ENCODE measurements at places on chromosomes 2 and 18. TPM values are rescaled to one million over a fixed set of nuclear protein-coding genes. Genes with fewer than 3 reads are reported as not detected.
A peak's percentile ranks its signal among the peaks of the same experiment; 100 is the strongest.

- H3K4me3 ChIP-seq: no peak overlapping the region
- H3K4me1 ChIP-seq: no peaks in the 10 kb centered on the region
- no peak overlapping the region for H3K27ac ChIP-seq
- no peak for DNase-seq
- H3K27me3 ChIP-seq: peaks cover 2% of the 10 kb centered on the region
- no peaks in the 10 kb centered on the region for H3K36me3 ChIP-seq
Observed at GRCh38 chr18:24802456-24802855, 342.0 kb downstream of the HRH4 start.

ANKRD30B gene
- total RNA-seq: not detected

DNA sequence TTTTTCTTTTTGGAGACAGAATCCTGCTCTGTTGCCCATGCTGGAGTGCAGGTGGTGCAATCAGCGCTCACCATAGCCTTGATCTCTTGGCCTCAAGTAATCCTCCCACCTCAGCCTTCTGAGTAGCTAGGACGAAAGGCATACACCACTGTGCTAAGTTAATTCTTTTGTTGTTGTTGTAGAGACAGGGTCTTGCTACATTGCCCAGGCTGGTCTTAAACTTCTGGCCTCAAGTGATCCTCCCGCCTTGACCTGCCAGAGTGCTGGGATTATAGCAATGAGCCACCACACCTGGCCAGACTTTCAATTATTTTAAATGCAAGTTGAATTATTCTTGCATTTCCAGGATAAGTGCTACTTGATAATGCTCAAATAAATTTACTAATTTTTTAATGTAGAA lies 126.5 kb downstream of the DTNB start:
- peaks cover 11% of the 10 kb centered on the region for H3K4me1 ChIP-seq
- DNase-seq: no peak
- H3K36me3 ChIP-seq: peaks cover 4% of the 10 kb centered on the region
- no peak overlapping the region for H3K27ac ChIP-seq
- H3K27me3 ChIP-seq: no peaks in the 10 kb centered on the region

DNA sequence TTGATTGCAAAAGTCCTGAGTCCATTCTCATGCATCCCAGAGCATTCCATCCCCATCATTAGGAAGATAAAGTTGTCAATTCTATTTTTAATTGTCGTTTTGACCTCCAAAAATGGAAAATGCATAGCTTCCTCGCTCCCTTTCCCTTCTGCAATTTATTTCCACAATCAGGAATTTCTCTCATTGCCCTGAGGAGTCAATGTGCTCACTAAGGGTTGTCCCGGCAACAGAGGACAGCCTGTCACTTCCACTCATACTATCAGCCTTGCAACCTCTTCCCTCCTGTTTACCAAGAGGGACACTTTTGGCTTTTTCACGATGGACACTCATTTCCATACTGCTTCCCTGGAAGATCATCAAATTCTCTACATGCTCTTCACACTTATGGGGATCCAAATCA lies 164.8 kb downstream of the MYO5B start:
- H3K4me3 ChIP-seq: no peak overlapping the region
- no peaks in the 10 kb centered on the region for H3K4me1 ChIP-seq
- H3K27ac ChIP-seq: no peak overlapping the region
- H3K27me3 ChIP-seq: peaks cover 28% of the 10 kb centered on the region

TMEM247 gene
- not detected for total RNA-seq

DNA sequence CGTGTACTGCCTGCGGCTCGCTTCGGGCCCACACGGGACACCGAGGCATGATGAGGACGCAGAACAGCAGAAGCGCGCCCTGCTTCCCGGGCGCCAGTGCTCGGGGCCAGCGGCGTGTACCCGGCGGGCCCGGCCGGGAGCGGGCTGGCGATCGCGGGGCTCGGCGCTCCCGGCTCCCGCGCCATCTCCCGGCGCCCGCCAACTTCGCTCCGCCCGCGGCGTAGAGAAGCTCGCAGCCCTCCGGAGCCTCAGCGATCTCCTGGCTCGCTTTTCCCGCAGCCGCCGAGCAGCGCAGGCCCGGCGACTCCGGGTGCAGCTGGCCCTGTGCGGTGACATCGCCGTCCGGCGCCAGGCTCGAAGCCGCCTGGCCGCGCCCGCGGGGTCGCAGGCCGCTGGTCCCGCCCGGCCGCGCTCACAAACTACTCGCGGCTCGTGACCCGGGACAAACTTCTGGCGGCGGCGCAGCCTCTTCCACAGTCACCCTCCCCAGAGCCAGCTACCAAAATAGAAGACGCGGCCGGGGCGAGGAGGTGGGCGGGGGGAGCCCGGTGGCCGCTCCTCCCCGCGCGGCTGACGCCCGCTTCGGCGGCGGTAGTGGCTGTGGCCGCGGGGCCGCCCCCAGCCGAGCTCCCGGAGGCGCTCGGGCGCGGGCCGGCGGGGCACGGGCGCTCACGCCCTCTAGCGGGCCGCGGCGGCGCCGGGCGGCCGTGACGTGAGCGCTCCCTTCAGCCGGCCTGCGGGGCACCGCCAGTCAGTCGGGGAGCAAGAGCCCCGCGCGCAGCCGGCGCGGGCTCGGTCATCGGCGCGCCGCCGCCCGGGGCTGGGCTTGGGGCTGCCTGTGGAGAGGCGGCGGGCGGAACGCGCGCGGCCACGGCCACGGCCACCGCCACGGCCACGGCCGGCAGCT lies at the start of gene PTPRM:
TSS of gene PTPRM (plus strand) at position 750 of the 907 bp plus-strand sequence. CDS start 503 bp downstream, outside the sequence.
- no peak within 1 kb of the TSS for H3K27ac ChIP-seq
- no peaks in the 10 kb centered on the region for H3K36me3 ChIP-seq
- no peak within 1 kb of the TSS for H3K4me3 ChIP-seq
- peak; percentile 49 for DNase-seq
- peaks cover 1% of the 10 kb centered on the region for H3K4me1 ChIP-seq

DNA sequence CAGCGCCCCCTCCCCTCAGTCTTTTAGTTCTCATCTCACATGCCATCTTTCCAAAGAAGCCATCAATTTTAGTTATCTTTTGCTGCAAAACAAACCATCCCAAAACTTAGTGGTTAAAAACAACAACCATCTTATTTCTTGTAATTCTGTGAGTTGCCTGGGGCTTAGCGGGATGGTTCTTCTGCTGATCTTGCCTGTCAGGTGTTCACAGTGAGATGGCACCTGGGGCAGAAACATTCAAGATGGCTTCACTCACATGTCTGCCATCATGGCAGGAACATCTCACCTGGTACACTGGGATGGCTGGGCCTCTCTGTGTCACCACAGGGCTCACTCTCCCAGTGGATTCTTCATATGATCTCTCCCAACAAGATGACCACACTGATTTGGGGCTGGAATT lies 144.5 kb upstream of the MSH6 start:
- no peaks in the 10 kb centered on the region for H3K4me1 ChIP-seq
- peaks cover 2% of the 10 kb centered on the region for H3K27me3 ChIP-seq
- H3K36me3 ChIP-seq: no peaks in the 10 kb centered on the region
- DNase-seq: no peak
- no peak overlapping the region for H3K4me3 ChIP-seq

DNA sequence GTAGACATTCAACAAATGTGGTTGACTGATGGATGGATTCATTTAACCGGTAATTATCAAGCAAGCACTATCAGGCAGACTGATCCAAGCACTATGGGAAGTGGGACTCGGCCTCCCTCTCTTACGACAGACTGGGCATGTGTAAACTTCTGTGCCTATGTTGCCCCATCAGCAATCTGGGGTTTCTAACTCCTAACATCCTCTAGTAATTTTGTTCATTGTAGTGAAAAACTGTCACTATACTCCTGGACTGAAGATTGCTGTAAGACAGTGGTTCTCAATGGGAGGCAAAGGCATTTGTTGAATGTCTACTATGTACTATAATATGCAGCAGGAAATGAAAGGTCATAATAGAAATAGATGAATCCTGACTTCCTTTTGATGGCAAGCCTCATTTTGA lies 51.2 kb upstream of the CREB1 start:
- no peak overlapping the region for H3K4me3 ChIP-seq
- DNase-seq: no peak
- no peaks in the 10 kb centered on the region for H3K27me3 ChIP-seq
- H3K36me3 ChIP-seq: no peaks in the 10 kb centered on the region
- H3K27ac ChIP-seq: no peak overlapping the region

ZSWIM2 gene
- not detected for total RNA-seq

ABCB11 gene
- not detected for total RNA-seq

RGPD3 gene
- total RNA-seq: 0.31 TPM

ERBB4 gene
- total RNA-seq: not detected

DNA sequence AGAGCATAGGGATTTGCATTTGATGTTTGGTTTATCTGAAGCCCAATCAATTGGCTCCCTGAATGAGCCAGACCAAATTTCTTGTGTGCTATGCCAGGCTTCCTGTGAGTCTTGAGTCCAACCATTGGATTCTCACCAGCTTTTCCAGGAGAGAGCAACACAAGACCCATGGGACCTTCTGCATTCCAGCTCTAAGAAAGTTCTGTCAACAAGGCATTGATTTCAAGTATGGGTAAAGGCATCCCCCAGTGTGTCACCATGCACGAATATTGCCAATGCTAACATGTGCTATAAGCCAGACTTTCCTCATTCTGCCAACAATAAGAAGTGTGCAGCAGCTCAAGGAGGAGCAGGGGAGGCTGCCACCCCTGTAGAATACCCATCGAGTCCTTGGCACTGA lies 266.6 kb downstream of the ETAA1 start:
- no peaks in the 10 kb centered on the region for H3K36me3 ChIP-seq
- H3K27ac ChIP-seq: no peak overlapping the region
- no peaks in the 10 kb centered on the region for H3K27me3 ChIP-seq

DNA sequence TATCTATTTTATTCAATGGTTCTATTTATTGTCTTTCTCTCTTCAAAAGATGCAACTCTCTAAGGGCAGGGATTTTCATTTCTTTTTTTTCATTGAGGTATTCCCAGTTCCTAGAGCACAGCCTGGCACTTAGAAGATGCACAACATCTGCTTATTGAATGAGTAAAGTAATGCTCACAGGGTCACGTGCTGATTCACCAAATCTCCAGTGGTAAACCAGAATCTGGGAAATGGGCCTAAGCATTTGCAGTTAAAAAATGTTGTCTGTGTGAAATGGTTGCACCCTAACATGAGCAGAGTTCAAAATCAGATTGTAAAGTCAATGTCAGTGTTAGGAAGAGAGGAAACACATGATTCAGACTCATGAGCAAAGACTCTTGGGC lies 15.8 kb downstream of the SLC8A1 start:
- H3K4me3 ChIP-seq: no peak overlapping the region
- no peak overlapping the region for H3K27ac ChIP-seq
- H3K27me3 ChIP-seq: peaks cover 4% of the 10 kb centered on the region
- DNase-seq: no peak

DYSF gene
- 3.4 TPM for total RNA-seq

DNA sequence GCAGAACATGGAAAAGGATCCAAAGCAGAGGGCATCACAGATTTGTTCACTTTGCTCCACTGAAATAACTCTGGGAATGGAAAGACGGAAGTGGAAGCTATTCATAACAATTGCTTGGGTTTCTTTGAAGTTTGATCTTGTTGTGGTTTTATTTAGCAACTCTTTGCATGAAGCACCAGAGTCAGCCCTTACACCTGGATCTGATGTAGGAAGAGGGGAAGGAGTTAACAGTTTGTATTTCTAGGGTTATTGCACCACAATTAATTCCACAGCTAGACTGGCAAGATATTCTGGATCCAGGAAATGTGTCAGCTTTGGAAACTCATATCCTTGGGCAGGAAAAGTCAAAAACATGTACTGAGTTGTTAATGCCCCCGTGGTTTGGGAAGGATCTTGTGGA lies 1143.4 kb downstream of the CNTNAP5 start:
- H3K4me3 ChIP-seq: no peak overlapping the region
- no peaks in the 10 kb centered on the region for H3K27me3 ChIP-seq

- no peak for DNase-seq
- no peaks in the 10 kb centered on the region for H3K27me3 ChIP-seq
- H3K36me3 ChIP-seq: peaks cover 23% of the 10 kb centered on the region
- H3K4me3 ChIP-seq: peak overlapping the region; percentile 94
- H3K4me1 ChIP-seq: peaks cover 20% of the 10 kb centered on the region
Observed at GRCh38 chr2:32626639-32627221, 1.1 kb upstream of the TTC27 start.

DNA sequence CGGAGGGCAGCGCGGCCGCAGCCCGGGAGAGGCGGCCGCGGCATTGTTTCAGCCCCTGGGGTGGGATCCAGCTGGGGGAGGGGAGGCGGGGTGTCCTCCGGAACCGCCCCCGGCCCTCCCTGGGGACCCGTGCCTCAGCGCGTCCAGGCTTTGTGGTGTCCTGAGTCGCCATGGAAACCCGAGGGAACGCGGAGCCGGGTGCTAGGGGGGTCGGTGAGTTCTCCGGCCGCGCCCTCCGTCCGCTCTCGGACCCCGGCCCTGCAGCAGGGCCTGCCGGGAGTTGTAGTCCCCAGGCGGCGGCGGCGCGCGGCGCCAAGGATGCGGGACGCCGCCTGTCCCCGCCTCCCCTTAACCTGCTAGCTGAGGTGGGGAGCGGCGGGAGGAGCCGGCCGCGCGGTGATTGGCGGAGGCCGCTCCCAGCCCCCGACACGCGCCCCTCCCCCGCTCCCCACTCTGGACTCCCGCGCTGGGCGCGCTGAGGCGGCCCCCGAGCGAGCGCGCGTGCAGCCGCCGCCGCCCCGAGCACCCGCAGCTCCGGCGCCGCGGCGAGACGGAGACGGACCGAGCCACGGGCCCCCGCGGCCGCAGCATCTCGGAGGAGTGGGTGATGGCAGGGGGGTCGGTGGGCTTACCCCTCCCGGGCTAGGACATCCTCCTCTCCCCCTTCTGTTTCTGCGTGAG lies at the start of gene DPYSL5:
TSS of gene DPYSL5 (plus strand) at position 478 of the 681 bp plus-strand sequence. CDS start 50,368 bp downstream, outside the sequence.
- no peak within 1 kb of the TSS for H3K27ac ChIP-seq
- no peaks in the 10 kb centered on the region for H3K36me3 ChIP-seq

GRCh38 chr2:16509042-16509441 lies 156.6 kb downstream of the CYRIA start:
- no peak overlapping the region for H3K4me3 ChIP-seq
- peaks cover 19% of the 10 kb centered on the region for H3K27me3 ChIP-seq
- no peak overlapping the region for H3K27ac ChIP-seq
- H3K4me1 ChIP-seq: no peaks in the 10 kb centered on the region
- no peaks in the 10 kb centered on the region for H3K36me3 ChIP-seq

- peaks cover 49% of the 10 kb centered on the region for H3K27me3 ChIP-seq
- H3K36me3 ChIP-seq: no peaks in the 10 kb centered on the region
- no peak for DNase-seq
- H3K27ac ChIP-seq: no peak within 1 kb of the TSS
- H3K4me3 ChIP-seq: peak within 1 kb of the TSS; percentile 59
Observed at GRCh38 chr2:212538305-212539071, at the start of gene ERBB4. ERBB4 (minus strand) TSS chr2:212538802; CDS start chr2:212538530, 272 bp downstream.

DNA sequence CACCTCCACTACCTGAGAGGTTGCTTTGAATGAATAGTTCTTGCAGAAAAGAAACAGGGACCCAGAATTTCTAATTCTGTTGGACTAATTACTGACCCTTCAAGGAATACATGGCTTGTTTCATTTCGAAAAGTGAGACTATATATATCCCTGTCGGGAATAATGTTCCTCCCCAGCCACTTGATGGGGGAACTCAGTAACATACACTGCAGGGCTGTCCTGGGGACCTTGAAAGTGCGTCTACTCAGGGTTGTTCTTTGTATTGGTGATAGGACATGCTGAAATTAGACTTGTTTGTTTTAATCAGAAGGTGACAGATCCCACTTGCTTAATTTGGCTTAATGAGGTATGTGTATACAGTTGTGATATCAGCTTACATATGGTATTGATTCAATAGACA lies 25.5 kb downstream of the MGAT5 start:
- DNase-seq: no peak
- H3K27me3 ChIP-seq: no peaks in the 10 kb centered on the region
- peaks cover 29% of the 10 kb centered on the region for H3K36me3 ChIP-seq

SERPINB13 gene
- not detected for total RNA-seq

CDH7 gene
- total RNA-seq: not detected
